ENCODE measurements at places on chromosomes 3 and 15.

- no peak for DNase-seq
These were observed 12.3 kb upstream of the SPATA12 start for GRCh38 chr3:57048052-57048671.

GRCh38 chr3:128846486-128846891 is 32.9 kb upstream of the ACAD9 start:
- DNase-seq: no peak

- DNase-seq: no peak
These were observed 56.5 kb downstream of the ST6GAL1 start for GRCh38 chr3:186986816-186987215.

- DNase-seq: no peak
These were observed 507.5 kb downstream of the SHQ1 start for GRCh38 chr3:72340476-72341379.

DNA sequence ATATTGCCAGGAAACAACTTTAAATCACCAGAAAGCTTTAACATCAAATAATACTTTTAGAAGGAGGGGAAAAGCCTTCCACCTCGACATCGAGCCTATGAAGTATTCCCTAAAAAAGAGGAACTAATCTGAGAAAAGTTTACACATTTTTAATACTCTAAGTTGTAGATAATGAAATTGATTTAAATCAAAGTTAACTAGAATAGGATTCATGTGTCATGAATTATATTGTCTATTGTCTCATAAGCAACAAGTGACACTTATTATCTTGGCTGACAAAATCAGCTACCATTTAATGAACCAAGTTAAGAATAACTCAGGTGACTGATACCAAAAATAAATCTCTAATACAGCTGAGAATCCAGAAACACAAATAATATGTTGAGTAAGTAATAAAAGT is 56.6 kb downstream of the TSC22D2 start:
- no peak for DNase-seq

DNA sequence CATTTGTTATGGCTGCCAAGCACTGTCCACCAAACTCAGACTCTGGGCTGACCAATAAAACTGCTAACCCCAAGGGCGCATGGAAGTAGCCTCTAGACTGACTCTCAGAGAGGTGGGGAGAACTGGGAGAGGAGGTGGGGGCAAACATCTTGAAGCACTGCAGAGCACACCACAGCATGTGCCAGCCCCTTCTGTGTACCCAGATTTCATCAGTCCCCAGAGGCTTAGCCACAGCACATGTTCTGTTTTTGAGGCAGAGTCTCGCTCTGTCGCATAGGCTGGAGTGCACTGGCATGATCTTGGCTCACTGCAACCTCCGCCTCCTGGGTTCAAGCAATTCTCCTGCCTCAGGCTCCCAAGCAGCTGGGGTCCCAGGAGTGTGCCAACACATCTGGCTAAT is 119.5 kb upstream of the SPATA12 start:
- DNase-seq: peak; percentile 19

DNA sequence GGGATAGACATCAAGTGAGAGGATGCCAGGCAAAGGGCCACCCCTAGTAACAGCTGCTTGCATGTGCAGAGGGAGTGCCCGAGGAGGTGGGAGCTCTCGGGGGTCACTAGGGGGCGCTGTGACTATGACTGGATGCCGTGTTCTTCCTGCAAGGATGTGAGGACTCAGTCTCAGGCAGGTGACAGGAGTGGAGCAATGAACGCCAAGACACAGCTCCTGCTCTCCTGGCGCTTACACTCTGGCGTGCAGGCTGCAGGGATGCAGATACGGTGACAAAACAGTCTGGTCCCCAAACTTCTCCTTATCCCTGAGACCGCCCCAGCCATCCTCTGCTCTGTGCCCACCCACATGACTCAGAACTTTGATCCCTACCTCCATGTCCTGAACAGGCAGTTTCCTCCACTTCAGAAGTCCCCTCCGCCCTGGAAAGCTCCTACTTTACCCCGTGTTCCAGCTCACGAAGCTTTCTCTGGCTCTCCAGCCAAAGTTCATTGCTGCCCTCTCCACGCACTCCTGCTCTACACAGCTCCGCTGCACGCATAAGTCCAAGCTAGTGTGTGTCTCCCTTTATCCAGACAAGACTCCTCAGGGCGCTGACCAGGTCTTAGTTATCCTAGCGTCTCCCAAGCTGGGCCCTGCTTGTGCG is 14.7 kb downstream of the RHOV start:
- peak; percentile 24 for DNase-seq

DNA sequence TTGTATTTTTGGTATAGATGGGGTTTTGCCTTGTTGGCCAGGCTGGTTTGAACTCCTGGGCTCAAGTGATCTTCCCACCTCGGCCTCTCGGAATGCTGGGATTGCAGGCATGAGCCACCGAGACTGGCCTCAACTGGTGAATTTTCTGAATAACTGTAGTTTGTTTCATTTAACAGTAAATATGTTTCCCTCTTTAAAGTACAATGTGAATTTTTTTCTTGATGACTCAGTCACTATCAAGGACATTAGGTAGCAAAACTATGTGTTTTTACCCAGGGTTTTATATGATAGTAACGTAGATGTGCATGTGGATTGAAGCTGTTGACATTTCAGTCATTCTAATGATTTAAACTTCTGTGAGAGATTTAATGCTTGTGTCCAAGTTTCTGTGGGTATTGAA is 40.2 kb upstream of the MAPKBP1 start:
- no peak for DNase-seq

DNA sequence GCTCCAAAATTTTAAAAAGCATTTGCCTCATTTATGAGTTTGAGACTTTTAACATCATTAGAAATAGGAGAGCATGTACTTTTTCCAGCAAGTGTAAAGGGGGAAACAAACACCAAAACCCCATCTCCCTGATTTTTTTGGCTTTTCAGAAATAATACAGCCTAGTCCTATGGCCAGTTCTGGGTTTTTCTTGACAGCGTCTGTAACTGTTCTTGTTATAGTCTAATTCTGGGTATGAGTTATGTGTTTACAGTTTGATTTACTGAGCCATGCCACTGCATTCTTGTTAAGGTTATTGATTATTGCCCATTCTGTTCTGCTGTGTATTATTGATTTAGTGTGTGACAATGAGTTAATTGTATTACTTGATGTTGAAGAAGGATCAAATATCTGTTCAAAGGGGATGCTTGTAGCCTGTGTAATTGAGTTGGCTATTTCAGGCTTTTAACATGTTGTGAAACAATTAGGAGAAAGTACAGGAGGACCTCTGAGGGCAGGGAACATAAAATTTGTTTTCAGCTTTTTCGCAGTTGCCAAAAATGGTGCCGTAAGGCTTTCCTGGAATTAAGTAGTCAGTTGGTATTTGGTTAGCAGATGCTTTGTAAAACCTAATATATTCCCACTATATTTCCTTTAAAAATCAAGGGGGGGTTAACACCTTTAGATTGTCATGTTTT is 46.1 kb downstream of the MBNL1 start:
- no peak for DNase-seq

DNA sequence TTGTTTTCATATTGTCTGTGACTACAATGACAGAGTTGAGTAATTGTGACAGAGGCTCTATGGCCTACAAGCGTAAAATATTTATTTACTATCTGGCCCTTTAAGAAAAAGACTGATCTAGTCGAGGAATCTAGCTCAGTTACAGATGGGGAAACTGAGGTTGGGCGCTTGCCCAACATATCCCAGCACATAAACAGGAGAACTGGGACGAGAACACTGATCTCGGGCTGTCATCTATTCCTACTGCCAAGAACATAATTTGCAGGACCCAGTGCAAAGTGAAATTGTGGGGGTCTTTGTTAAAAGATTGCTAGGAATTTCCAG is 1.9 kb downstream of the FES start:
- DNase-seq: no peak

GRCh38 chr3:167899093-167899492 is 163.6 kb downstream of the SERPINI1 start:
- peak; percentile 62 for DNase-seq

- no peak for DNase-seq
These were observed 90.5 kb downstream of the IGF1R start for GRCh38 chr15:98738689-98739401.

DNA sequence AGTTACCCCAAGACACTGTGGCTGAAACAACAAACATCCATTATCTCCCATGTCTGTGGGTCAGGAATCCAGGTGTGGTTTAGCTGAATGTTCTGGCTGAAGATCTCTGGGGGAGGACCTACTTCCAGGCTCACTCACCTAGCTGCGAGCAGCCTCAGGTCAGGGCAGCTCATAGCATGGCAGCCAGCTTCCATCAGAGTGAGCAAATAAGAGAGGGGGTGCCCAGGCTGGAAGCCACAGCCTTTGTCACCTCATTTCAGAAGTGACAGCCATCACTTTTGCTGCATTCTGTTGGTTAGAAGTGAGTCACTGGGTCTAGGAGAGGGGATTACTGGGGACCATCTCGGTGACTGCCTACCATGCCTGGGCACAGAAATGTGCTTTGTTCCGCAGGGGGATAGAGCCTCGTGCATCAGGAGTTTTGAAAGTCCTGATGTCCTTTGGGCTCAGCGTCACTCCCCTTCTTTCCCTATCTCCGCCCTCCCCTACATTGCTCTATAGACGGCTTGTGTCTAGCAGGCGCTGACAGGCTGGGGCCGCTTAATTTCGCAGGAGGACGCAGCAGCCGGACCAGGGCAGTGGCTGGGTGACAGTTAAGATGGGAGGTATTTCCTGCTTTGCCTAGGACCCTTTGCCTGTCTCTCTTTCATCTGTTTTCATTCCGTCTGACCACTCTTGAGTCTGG is 25.4 kb downstream of the TGM4 start:
- no peak for DNase-seq

GRCh38 chr3:188524052-188524451 is 370.1 kb downstream of the LPP start:
- no peak for DNase-seq

- DNase-seq: no peak
These were observed 12.8 kb upstream of the SHC4 start for GRCh38 chr15:48976444-48977088.

DNA sequence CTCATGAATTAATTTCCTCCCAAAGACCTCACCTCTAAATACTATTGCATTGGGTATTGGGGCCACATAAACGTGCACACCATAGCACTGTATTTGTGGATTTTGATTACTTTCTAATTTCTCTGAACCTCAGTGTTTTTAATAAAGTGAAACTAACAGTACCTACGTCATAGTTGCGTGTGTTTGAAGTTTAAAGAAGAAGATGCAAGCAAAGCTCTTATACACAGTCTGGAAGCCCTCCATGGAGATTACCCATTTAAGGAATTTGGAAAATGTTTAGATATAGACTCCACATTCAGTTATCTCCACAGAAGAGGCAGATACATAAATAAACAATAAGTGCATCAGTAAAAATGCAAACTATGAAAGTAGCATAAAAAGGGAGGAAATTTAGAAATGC is 581.1 kb upstream of the GBE1 start:
- DNase-seq: no peak

- no peak for DNase-seq
These were observed 2.8 kb upstream of the RTP2 start for GRCh38 chr3:187705164-187705563.

DNA sequence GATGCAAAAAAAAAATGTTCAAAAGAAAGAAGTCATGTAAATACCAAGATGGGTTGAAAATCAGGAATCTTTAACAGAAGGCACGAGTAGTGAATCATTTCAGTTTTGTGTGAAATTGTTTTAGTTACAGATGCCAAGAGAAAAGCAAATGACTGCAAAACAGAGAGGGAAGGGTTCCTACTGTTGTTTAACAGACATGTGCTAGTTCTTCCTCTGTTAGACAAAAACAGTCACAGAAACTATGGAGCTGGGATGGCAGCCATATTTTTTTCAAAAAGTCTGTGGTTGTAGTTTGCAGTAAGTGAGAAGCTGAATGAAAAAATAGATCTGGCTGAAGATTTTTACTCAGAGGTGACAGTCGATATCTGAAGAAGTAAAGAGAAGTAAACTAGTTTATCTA is 511.9 kb downstream of the ZIC1 start:
- no peak for DNase-seq

DNA sequence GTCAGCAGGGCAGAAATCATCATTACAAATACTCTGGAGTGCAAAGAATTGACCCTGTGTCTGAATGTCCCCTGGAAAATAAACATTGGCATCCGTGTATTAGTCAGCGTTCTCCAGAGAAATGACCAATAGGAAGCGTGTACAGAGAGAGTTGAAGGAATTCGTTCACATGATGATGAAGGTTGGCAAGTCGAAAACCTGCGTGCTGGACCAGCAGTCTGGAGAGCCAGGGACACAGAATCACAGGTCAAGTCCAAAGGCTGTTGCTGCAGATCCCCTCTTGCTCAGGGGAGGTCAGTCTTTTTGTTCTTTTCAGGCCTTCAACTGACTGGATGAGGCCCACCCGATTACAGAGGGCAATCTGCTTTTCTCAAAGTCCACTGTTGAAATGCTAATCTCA is 16.6 kb downstream of the GP9 start:
- no peak for DNase-seq

- no peak for DNase-seq
These were observed 240.2 kb downstream of the ADAMTS17 start for GRCh38 chr15:100101426-100102089.

DNA sequence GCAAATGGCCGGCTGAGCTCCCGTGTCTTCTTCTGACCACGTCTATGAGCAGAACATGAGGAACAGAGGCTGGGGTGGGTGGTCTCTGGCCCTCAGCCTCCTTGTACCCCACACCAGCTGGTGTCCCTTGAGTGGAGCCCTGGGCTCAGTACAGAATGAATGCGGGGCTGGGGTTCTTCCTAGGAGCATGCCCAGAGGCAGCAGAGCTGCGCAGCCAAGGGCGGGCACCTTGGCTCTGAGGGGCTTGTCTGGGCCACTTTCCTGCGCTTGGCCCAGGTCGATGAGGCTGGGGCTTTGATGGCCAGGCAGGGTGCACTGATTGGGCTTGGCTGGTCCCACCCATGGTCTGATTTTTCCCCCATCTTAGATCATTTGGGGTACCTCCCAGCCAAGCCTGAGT is 6.4 kb downstream of the SCN5A start:
- no peak for DNase-seq

GRCh38 chr15:57651445-57651844 is 55.1 kb upstream of the POLR2M start:
- no peak for DNase-seq

- DNase-seq: no peak
These were observed 421.7 kb upstream of the GRM7 start for GRCh38 chr3:6439226-6439625.

- DNase-seq: no peak
These were observed 64.2 kb upstream of the POLG start for GRCh38 chr15:89398896-89399237.

- DNase-seq: no peak
These were observed 18.1 kb downstream of the LRRC58 start for GRCh38 chr3:120331076-120331475.

GRCh38 chr15:94366781-94367180 is 135.4 kb downstream of the MCTP2 start:
- DNase-seq: no peak

DNA sequence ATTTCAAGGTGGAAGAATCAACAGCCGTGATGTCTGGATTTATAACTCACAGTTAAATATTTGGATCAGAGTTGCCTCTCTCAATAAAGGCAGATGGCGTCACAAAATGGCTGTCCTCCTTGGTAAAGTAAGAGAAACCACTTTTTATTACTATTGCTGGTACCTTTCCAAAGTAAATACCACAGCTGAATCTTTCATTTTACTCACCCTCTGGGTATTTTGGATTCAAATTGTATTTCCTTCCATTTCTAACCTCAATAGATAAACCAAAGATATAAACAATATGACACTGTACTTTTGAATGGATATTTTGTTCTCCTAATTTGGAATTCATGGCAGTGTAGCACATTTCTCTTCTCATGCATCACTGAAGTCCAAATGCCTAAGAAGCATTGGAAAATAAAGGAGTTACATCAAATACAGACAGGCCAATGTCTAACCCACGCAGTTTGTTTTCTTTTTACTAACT is 29.5 kb downstream of the KLHL24 start:
- no peak for DNase-seq

- no peak for DNase-seq
These were observed 2.4 kb downstream of the CRELD1 start for GRCh38 chr3:9935966-9936510.

Measured in DMS 273 treated with DMSO at 0.1 percent for 48 hours (cell line).